NCI-H446 (cell line): ENCODE measurements at places on chromosomes 11 and 22.

GRCh38 chr11:2891326-2892214 lies 6.0 kb upstream of the CDKN1C start:
- peak; percentile 67 for DNase-seq

DNA sequence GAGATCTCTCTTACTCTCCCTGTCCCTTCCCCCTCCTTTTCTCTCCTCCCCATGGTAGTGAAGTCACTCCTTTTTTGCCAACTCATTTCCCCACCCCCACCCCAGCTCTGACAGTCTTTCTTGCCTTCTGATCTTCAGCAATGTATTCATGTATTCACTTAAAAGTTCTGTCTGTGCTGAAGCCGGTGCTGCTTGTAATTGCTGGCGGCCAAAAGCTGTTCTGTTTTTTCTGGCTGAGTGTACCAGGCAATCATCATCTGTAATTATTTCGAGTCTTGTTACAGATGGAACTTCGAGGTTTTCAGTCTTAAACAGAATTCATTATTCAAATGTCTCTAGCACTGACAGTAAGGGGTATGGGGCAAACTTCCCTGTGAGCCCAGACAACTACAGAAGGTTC lies 99.5 kb downstream of the SPATA19 start:
- no peak for DNase-seq

DNA sequence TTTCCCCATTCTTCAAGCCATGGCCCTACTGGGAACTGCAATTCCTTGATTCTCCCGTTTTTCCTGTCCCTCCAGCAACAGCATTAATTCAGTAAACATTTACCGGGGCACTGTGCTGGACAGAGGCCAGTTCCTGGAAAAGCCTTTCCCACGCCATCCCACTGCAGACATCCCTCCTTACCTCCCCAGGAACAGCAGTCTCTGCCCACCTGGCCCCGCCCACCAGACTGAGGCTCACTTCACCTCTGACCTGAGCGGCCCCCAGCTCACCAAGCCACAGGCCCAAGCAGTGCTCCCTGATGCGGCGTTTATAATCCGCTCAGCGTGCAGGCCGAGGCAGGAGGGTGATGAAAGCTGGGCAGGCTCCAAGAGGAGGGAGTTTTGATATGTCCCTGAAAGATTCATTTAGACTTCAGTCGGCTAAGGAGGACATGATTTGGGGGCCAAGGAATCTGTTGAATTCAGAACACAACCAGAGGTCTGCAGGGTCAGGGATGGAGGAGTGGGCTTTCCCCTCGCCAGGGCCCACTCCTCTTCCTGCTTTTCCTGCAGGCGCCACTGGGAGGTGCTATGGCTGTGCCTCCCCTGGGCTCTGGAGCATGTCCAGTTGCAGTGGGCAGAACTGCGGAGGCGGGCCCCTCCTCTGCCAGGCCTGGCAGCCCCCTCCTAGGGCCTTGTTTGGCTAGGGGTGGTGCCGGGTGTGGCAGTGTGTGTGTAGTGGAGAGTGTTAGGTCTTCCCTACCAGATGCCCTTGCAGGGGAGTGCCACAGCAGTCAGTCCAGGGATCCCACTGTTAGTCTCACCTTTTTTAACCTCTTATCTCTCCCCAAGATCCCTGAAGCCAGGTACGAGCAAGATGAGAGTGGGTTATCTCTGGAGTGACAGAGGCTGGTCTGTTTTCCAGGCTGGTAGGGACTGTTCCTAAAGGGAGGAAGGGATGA lies 1.4 kb upstream of the TAGLN start:
- DNase-seq = no peak

DNA sequence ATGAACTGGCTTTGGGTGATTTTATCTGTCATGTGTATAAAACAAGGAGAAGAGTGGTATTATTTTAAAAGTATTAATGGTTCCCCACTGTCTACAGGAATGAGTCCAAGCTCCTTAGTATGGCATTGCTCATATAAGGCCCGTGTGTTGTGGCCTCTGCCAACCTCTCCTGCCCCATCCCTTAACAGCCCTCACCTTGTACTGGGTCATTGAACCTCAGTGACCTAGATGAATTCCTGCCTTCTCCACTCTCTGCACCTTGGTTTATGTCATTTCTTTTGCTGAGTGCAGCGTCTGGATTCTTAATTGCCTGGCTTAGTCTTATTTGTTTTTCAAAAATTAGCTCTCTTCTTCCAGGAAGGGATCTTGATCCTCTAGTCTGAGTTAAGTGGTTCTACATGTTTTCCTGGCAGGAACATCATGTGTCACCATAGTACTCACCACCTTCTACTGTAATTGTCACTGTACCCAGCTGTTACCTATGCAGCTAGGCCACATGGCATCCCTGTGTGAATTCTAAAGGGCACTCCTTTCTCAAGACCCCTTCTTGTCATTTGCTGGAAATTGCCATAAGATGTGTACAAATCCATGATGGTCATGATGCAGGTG lies 36.2 kb upstream of the POGLUT3 start:
- DNase-seq = no peak
